Ascending aorta (tissue), 2 donors: ENCODE measurements at places on chromosomes 5 and 9.
A peak's percentile ranks its signal among the peaks of the same experiment; 100 is the strongest.

GRCh38 chr5:1820381-1820780 lies 19.2 kb downstream of the NDUFS6 start:
- no peak for DNase-seq

- DNase-seq, result no peak
Observed at GRCh38 chr5:56492812-56493211, 259.7 kb upstream of the ANKRD55 start.

GRCh38 chr5:109762821-109763220 lies 73.1 kb downstream of the MAN2A1 start:
- no peak for DNase-seq

DNA sequence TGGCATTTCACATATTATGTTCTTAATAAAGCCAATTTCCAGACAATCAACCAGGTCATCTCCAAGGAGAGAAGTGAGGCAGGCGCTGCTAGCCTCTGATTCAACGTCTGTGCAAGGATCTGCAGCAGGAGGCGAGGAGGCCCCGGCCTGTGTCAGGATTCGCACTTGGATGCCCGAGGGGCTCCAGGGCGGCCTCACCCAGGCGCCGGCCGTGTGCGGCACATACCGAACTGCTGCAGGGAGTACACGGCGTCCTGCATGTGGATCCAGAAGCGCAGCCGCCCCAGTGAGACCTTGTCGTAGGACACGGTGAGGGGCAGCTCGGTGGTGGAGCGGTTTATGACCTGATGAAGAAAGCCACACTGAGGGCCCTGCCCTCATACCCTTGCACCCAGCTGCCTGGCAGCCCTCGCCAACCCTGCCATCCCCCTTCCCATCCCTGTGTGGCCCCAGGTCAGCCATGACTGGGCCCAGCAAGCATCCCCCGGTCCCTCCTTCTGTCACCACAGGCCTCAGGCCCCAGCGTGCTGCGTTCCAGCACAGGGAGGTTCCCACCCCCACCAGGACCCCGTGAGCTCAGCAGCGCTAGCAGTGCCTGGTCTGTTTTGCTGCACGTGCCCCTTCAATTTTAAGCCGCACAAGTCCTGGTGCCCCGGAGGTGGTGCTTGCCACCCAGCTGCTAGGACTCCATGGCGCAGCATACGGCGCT lies 9.9 kb downstream of the CLPTM1L start:
- DNase-seq, result no peak

GRCh38 chr9:20209391-20210340 lies 412.6 kb downstream of the MLLT3 start:
- DNase-seq, result no peak

- no peak for DNase-seq
Observed at GRCh38 chr9:131622523-131622922, 77.2 kb downstream of the PRRT1B start.

GRCh38 chr9:84781931-84782866 lies 112.7 kb downstream of the NTRK2 start:
- DNase-seq, result no peak

- no peak for DNase-seq
Observed at GRCh38 chr9:133051281-133051900, 10.4 kb upstream of the CEL start.

- no peak for DNase-seq
Observed at GRCh38 chr9:19009391-19009965, 23.5 kb downstream of the SAXO1 start.

DNA sequence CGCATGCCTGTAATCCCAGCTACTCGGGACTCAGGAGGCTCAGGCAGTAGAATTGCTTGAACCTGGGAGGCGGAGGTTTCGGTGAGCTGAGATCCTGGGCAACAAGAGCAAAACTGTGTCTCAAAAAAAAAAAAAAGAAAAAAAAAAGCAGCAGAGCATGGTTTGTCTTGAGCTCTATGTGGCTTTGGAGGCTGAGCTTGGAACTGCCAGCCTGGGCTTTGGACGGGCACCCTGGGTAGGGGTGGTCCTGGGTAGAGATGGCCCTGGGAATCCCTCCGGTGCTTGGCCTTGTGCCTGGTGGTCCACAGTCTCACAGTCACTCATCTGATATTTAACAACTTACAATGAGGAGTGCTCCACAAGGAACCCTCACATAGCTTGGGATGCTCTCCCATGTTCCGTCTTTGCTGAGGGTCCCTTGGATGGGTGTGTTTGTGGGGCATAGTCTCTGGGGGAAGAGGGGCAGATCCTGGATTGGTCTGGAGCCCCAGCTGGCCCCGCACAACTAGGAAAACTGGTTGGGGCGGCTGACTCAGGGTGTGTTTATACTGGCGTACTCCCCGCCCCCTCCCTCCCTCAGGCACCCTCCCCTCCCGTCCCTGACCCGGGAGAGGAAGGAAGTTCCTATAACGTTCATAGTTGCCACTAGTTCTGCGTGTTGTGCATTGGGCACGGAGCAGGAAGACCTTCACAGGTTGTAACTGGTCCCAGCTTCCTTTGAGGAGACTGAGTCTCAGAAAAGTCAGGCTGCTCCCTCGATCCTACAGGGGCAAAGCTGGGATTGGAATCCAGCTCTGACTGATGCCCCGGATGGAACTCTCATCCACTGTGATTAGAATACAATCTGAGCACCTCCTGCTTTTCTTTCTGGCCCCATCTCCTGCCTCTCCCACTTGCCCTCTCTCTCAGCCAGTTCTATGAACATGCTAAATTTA lies 11.2 kb downstream of the IER5L start:
- DNase-seq, result peak; percentile 89

- no peak for DNase-seq
Observed at GRCh38 chr5:74516211-74516636, 124.3 kb downstream of the ENC1 start.

GRCh38 chr9:76390656-76391055 lies 3.6 kb downstream of the RFK start:
- DNase-seq, result no peak

GRCh38 chr5:142474431-142475094 lies 149.7 kb upstream of the SPRY4 start:
- DNase-seq, result no peak

GRCh38 chr5:15864536-15865215 lies 314.9 kb downstream of the MARCHF11 start:
- no peak for DNase-seq

- DNase-seq, result no peak
Observed at GRCh38 chr5:80777347-80778287, 122.8 kb upstream of the DHFR start.

GRCh38 chr5:9505225-9505624 lies 40.6 kb downstream of the SEMA5A start:
- DNase-seq, result no peak

- no peak for DNase-seq
Observed at GRCh38 chr5:98175474-98175873, 598.0 kb upstream of the RGMB start.

DNA sequence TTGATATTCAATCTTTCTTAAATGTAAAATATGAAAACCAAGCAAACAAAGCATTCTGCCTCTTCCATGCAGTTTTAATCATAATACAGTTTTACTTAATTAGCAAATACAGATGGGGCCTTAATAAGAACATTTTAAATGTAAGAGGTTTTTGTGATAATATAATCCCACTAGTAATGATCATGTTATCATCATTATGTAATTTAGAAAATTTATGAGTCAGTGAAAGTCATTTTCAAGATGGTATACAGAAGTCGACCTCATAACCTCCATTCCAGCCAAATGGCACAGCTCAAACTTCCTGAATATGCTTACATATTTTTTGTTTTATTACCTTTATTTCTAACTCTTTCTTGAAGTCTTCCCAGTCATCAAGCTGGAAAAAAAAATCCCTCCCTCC lies 102.2 kb upstream of the GNA14 start:
- no peak for DNase-seq

DNA sequence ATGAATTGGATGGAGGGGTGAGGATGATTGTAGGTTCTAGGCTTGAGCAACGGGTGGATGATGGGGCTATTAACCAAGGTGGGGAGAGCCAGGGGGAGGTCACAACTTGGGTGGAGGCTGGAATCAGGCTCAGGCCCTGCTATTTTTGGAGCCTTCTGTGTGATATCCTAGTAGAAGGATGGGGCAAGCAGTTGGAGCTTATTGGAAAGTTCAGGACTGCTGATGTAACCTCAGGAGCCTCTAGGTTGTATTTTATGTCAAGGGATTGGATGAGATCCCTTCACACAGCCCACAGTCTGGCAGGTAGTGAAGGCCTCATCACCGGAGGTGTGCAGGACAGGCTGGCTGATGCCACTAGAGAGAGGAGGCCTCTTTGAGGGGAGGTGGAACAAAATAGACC lies 11.2 kb upstream of the RPS14 start:
- no peak for DNase-seq

GRCh38 chr9:89850631-89851325 lies 246.0 kb downstream of the GADD45G start:
- DNase-seq, result peak; percentile 66

- DNase-seq, result no peak
Observed at GRCh38 chr5:15254607-15255006, 245.4 kb upstream of the FBXL7 start.

GRCh38 chr5:173670791-173671120 lies 54.3 kb upstream of the BOD1 start:
- DNase-seq, result no peak

GRCh38 chr5:115577741-115578140 lies 24.5 kb downstream of the TICAM2 start:
- no peak for DNase-seq

DNA sequence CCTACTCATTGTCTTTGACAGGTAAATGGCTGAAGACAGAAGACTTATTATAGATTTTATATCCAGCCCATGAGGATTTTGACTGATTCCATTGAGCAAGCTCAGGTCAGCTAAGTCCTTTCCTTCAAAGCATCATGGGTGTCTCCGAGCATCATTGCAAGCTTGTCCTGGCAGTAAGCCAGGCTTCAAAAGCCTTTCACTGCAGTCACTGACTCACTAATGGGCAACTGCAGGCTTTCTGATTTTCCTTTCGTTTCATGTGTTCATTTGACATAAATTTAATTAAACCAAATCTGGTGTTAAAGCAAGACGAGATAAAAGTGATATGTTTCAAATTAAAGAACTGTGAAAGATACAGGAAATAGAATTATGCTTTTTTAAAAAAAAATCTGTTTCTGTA lies 426.2 kb downstream of the ANXA1 start:
- DNase-seq, result no peak

- no peak for DNase-seq
Observed at GRCh38 chr5:155015239-155015638, 1.7 kb downstream of the KIF4B start.

DNA sequence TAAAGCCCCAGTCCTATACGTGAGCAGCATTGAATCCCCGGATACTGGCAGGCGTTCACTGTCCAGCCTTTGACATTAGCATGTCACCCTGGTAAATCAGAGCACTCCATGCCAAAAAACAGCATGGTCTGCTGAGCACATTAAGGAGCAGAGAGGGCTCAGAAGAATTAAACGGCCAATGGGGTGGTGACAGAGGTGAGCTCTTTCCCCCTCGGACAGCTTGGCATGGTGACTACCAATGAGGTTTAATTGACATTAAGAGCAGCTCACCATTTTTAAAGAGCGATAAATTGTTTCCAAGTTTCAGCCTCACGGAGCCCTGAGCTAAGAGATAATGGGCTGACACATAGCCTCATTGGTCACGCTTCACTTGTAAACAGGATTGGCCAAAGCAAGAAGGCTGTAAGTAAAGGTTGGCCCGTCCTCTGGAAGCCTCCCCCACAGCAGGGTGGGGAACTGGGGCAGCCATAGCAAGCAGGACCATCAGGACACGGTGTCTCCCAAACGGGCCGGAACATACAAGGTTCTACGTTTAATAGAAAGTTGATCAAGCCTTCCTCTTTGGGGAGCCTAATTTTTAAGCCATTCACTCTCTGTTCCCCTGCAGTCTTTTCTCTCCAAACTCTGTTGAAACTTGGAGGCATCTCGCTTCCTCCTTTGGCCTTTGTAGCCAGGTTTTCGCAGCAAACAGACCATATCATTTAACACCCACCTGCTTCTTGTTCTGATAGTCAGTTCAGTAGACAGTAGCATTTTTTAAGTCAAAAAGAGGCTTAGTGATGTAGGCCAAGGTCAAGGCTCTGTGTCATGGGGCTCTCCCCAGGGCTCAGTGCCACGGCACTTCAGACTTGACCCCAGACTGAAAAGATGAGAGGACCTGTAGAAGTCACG lies 25.9 kb downstream of the QRFP start:
- no peak for DNase-seq

DNA sequence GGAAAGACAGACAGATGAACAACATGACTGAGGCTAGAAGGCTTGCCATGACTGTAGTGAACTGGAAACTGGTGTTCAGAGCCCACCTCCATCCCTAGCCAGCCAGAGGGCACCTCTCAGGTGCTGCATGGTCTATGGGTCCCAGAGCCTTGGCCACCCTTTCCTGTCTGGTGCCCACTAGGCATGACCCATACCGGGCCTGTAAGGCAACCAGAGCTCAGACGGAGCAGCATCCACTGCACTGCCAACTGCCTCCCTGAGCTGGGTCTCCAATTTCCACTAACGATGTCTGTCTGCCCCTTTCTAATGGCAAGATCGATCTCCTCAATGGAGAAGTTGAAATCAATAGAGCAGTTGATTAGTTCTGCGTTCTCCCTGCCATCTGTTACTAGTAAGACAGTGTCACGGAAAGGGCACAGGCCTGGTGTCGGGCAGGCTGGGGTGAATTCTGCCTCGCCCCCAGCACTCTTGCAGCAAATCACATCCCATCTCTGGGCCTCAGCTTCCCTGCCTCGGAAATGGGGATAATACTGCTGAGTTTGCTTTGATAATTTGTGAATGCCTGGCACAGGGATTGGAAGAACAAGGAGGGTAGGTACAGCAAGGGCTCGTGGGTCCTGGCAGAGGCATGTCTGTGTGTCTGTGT lies 172.3 kb upstream of the MVB12B start:
- DNase-seq, result no peak

DNA sequence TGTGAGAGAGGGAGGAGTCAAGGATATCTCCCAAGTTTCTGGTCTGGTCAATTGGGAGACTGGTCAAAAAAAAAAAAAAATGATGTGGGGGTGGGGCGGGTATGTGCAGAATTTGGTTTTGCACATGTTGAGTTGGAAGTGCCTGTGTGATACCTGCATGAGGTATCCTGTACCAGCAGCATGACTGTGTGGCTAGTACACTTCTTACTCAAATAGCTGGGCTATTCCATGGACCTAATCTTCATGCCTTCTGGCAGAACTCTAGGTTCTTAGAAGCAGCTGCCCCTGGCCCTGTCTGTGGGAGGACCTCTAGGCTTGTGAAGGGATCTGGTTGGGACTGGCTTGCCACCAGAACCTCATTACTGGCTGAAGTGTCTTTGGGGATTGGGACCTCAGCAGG lies 93.5 kb downstream of the RALGPS1 start:
- DNase-seq, result no peak

GRCh38 chr9:136607334-136607919 lies 55.3 kb upstream of the EGFL7 start:
- DNase-seq, result no peak

DNA sequence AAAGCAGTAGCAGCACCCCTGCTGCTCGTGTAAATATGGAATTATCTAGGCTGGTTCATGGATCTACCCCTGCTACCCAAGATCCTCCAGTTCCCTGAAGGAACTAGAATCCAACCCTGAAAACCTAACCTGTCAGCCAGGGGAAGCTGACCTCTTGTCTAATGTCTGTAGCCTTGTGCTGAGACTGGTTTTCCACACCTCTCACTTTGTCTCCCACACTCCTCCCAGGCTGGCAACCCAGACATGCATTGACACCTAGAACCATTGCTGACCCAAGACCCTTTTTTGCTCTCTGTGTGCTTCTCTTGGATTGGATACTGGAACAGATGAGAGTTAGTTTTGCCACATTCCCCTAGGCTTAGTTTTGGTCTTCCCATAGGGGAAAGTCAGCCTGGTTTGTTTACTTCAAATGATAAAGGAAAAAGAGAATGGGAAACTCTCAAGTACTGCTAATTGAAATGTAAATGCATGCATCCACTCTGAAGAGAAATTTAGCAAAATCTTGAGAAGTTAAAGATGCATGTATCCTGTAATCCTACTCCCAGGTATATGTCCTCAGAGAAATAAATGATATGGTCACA lies 36.6 kb upstream of the NR4A3 start:
- no peak for DNase-seq
